Kidney (tissue), 22 donors: ENCODE measurements at places on chromosomes 3 and 15. TPM values are rescaled to one million over a fixed set of nuclear protein-coding genes. Genes with fewer than 3 reads are reported as not detected.
A peak's percentile ranks its signal among the peaks of the same experiment; 100 is the strongest.

CNTN3 gene
- total RNA-seq, result 3.8 TPM

AHSG gene
- total RNA-seq, result not detected

GNAT1 gene
- total RNA-seq, result not detected

CADM2 gene
- total RNA-seq, result 0.25 TPM

GOLGA8H gene
- 0.88 TPM for total RNA-seq

ITPKA gene
- 0.66 TPM for total RNA-seq

ACKR2 gene
- total RNA-seq, result 8.9 TPM

CHRNA7 gene
- 1.6 TPM for total RNA-seq

GRCh38 chr3:184596233-184596632, 34.6 kb downstream of the EPHB3 start:
- H3K4me1 ChIP-seq, result peaks cover 5% of the 10 kb centered on the region
- no peak overlapping the region for H3K4me3 ChIP-seq
- H3K27me3 ChIP-seq, result no peaks in the 10 kb centered on the region
- peak; percentile 33 for DNase-seq
- H3K36me3 ChIP-seq, result no peaks in the 10 kb centered on the region

DNA sequence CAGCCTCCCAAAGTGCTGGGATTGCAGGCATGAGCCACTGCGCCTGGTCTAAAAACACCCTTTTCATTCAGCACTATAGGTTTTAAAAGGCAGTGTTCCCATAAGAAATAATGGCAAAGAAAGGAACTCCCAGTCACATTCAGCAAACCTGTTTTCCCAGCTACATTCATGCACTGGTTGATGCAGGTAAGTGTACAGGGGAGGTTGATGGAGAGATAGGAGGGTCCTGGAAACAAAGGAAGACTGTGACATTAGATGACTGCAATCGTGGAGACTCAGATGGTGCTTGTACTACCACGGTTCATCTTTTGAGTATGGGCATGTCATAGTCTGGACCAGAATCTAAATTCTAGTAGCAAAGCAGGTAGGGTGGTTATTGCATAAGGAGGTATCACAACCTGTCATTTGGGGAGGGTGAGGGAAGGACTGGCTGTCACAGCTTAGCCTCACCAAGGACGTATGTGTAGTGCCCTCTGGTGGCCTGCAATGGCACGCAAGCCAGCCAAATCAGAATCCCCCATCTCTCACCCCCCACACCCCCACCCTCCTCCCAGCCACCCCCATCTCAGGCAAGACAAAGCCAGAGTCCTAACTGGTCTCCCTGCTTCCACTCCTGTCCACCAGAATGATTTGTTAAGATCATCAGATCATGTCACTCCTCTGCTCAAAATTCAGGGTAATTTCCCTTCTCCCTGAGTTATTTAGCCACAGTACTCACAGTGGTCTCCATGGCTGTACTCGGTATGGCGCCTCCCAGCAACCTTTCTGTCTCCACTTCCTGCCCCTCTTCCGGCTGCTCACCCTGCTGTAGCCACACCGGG, 28.8 kb upstream of the UBL7 start:
- H3K4me1 ChIP-seq, result no peaks in the 10 kb centered on the region
- peak; percentile 66 for DNase-seq

- no peaks in the 10 kb centered on the region for H3K27me3 ChIP-seq
- no peak overlapping the region for H3K4me3 ChIP-seq
- no peaks in the 10 kb centered on the region for H3K36me3 ChIP-seq
- peak overlapping the region; percentile 47 for H3K27ac ChIP-seq
These were observed 103.1 kb downstream of the KLHL25 start for GRCh38 chr15:85691350-85692240.

DNA sequence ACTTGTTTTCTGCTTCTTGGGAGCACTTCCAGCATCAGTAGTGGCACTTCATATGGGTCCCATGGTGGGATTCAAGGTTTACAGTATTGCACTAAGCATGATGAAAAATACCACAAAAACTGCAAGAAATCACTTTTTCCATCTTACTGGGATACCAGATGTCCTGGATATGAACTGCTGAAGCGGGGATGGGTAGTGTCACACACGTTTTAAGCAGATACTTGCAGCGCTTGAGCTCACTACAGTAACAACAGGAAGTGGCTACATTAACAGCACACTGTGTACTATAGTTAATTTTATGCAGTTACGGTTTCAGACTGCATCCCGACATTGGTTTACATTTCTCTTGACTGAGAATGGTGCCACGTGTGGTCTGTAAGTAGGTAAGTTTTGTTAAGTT, 3.5 kb upstream of the ISG20 start:
- no peak for DNase-seq
- no peak overlapping the region for H3K4me3 ChIP-seq
- H3K27ac ChIP-seq, result no peak overlapping the region
- peaks cover under 1% of the 10 kb centered on the region for H3K36me3 ChIP-seq

GRCh38 chr3:9808345-9809037, 1.6 kb upstream of the TTLL3 start:
- H3K4me3 ChIP-seq, result no peak overlapping the region
- H3K4me1 ChIP-seq, result no peaks in the 10 kb centered on the region
- peaks cover 7% of the 10 kb centered on the region for H3K36me3 ChIP-seq

DNA sequence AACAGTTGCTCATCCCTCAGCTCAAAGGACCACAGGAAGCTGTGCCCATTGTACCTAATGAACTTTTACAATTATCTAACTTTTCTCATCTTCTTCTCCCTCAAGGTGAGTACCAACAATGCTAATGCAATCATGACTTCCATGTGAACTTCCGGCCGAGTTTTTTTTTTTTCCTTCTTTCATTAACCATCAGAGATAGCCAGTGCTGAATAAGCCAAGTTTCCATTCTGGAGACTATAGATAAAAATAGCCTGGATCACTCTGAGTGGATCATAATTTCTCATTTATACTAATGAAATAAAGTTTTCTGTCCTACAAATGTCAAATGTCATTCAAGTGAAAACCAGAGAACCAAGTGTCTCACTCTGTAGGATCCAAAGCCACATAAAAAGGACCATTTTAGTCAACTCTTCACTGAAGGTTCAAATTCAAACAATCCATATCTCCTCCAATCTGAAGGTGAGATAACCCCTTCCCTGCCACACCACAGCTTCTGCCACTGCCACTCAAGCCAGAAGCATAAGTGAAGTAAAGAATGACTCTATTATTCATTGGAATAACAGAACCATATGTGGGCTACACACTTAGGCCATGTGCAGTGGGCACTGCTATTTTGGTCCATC, 5.5 kb downstream of the SUMF1 start:
- no peak for DNase-seq
- H3K4me1 ChIP-seq, result no peaks in the 10 kb centered on the region
- H3K4me3 ChIP-seq, result no peak overlapping the region
- no peak overlapping the region for H3K27ac ChIP-seq
- no peaks in the 10 kb centered on the region for H3K27me3 ChIP-seq
- no peaks in the 10 kb centered on the region for H3K36me3 ChIP-seq

- H3K36me3 ChIP-seq, result no peaks in the 10 kb centered on the region
- no peaks in the 10 kb centered on the region for H3K27me3 ChIP-seq
- no peak overlapping the region for H3K4me3 ChIP-seq
- peaks cover 3% of the 10 kb centered on the region for H3K4me1 ChIP-seq
These were observed 113.7 kb downstream of the ATG7 start for GRCh38 chr3:11385891-11386290.

DNA sequence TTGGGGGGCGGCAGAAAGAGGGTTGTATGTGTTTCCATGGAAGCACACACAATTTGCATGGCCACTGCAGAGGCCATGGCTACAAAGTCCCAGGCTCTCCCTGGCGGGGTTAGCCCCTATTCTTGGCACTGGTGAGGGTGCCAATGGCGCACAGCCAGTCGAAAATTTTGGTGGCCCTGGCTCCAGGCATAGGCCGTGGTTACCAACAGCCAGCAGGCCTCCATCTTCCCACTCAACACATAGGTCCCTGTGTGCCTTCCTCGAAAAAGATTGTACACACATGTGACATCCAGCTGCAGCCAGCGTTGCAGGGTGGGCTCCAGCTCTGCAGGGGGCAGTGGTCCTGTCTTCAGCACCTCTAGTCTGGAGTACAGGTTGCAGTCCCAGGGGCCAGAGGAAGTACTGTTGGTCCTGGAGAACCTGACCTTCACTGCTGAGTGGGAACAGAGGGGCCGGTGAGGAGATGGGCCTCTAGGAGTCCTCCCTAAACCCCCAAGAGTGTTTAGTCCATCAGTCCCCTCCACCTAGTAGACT, 7.1 kb downstream of the P4HTM start:
- H3K4me3 ChIP-seq, result no peak overlapping the region
- no peaks in the 10 kb centered on the region for H3K4me1 ChIP-seq
- no peak overlapping the region for H3K27ac ChIP-seq
- no peak for DNase-seq

DNA sequence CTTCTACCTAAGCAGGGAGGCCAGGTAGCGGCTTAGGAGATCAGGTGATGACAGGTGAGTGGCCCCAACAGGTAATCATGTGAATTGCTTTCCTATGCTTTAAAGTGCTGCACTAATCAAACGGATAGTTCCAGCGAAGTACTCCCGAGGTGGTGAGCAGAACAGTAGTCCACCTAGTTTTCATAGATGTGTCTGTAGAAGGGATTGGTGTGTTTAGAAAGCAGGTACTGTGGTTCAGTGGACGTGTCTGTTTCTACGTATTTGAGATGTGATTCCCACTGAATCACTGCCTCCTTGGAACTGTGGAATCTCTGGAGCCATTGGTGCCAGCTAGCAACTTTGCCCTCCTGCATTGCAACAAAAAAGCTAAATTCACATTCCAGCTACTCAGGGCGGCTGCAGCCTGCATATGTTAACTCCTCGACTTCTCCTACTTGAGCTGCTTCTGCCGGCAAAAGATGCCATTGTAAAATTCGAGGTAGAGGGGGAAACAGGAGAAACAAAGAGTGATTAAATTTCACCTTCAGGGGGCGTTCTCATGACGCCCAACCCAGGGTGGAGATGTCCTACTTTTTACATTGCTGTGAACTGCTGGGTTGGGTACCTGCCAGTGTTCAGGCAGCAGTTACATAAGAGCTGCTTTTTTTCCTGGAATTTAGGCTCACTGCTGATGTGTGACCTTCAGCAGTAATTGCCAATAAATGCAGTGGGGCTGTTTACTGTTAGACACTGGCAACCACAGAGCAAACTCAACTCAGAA, 227.3 kb downstream of the ITPR1 start:
- peaks cover 1% of the 10 kb centered on the region for H3K36me3 ChIP-seq
- peaks cover 54% of the 10 kb centered on the region for H3K4me1 ChIP-seq
- no peaks in the 10 kb centered on the region for H3K27me3 ChIP-seq
- no peak overlapping the region for H3K4me3 ChIP-seq

DNA sequence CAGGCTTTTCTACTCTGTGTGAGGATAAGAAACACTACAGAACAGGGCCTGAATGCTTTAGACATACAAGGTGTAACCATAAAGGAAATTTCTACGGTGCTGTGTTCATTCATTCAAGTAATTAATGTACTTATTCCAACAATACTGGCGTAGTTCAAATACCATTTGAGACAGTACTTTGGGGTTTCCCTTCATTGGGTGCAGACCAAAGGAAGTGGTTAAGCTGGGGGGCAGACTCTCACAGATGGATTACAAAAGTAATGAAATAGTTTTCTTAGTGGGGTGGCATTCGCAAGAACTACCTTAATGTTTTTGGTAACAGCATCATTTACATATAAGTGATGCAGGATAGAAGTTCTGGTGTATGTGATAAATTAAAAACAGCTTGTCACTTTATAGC, 65.9 kb downstream of the BTD start:
- no peak overlapping the region for H3K27ac ChIP-seq
- no peaks in the 10 kb centered on the region for H3K4me1 ChIP-seq
- H3K4me3 ChIP-seq, result no peak overlapping the region
- no peak for DNase-seq
- peaks cover 8% of the 10 kb centered on the region for H3K36me3 ChIP-seq

DNA sequence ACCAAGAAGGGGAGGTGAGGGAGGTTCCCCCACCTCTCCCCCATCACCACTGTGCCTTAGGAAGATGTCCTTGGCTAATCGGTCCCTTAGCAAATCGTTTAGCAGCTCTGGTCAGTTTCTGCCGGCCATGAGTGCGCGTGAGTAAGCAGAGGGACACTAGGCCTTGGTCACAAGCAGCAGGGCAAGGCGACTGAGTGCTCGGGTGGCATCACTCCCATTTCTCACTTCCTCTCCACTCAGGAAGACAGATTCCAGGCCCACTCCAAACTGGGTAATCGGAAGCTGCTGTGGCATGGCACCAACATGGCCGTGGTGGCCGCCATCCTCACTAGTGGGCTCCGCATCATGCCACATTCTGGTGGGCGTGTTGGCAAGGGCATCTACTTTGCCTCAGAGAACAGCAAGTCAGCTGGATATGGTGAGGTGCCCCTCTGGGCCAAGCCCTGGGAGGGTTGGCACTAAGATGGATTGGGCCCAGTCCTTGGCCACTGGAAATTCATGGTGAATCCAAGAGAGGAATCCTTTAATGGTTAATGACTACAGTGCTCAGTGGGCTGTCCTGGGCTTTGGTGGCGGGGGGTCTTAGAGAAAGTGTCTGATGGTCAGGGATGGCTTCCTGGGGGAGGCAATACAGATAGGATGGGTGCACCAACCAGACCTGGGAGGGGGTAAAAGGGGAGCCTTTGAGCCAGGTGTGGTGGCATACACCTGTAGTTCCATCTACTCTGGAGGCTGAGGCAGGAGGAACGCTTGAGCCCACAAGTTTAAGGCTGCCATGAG, 4.0 kb downstream of the PARP3 start:
- no peak overlapping the region for H3K27ac ChIP-seq
- no peaks in the 10 kb centered on the region for H3K27me3 ChIP-seq
- H3K36me3 ChIP-seq, result peaks cover 9% of the 10 kb centered on the region
- no peak for DNase-seq
- H3K4me3 ChIP-seq, result no peak overlapping the region
- peaks cover 13% of the 10 kb centered on the region for H3K4me1 ChIP-seq

DNA sequence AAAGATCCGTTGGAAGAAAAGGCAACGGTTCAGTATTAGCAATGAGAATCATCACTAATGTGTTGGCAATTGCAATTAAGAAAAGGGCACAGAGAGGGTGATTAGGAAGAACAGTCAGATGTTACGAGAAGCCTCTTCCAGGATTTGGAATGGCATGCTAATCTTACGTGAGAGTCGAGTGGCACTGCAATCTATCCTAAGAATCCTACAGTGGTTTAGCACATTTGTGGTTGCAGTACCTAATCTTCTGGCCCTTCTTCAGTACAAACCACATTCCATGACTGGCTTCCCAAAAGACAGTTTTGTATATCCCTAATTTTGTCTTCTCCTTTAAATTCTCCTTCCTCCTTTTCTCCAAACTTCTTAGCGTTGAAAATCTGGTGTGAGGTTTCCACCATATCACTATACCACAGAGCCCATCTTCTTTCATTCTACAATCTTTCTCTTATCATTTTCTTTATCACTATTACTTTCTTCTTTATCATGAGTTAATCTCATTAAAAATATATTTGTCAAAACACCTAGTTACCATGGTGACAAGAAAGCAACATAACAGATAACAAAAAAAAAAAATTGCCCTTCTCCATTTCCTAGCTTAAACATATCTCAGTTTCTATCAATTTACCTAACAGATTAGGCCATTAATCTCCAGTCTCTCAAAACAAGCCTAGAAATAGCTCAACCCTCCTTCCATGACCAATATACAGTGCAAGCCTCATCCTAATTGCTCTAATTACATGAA, 60.1 kb downstream of the IGSF11 start:
- H3K4me1 ChIP-seq, result no peaks in the 10 kb centered on the region
- H3K36me3 ChIP-seq, result no peaks in the 10 kb centered on the region
- DNase-seq, result no peak
- no peak overlapping the region for H3K27ac ChIP-seq
- H3K27me3 ChIP-seq, result no peaks in the 10 kb centered on the region
